Kidney epithelial cell (primary cell): ENCODE measurements at places on chromosomes 16 and 17.

DNA sequence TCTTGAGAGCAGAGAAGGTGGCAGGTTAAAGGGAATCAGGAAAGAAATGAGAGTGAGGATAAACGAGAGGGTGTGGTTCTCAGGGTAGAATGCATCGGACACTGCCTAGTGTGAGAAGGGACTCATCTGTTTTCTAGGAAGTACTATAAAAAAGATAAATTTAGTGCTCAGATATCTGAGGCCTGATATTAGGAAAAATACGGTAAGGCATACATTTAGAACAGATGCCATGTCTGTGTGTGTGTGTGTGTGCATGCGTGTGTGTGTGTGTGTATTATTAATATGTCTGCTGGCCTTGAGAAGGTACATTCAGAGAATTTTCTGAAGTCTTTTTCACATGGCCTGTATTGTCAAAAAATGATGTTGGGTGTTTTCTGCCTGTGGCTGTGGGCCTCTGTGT is 414.8 kb downstream of the MAF start:
- DNase-seq, result no peak

GRCh38 chr17:61002316-61002736 is 324.7 kb downstream of the BCAS3 start:
- no peak for DNase-seq

DNA sequence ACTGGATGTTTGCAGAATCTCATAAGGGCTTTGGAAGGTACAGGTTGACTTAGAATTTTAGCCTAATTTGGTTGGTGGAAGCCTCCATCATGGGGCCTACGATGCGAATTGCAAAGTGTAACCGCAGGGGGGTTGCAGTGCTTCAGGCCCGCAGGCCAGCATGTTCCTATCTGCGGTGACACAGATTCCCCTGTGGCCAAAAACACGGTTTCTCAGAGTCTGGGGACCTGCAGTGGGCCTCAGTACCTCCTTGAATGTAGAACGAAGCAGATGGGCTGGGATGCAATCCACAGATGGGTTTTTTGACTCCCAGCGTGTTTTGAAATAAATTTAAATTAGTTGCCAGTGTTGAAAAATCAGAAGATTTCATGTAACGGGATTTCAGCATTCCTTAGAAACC is 34.7 kb downstream of the KIAA0513 start:
- DNase-seq, result no peak

DNA sequence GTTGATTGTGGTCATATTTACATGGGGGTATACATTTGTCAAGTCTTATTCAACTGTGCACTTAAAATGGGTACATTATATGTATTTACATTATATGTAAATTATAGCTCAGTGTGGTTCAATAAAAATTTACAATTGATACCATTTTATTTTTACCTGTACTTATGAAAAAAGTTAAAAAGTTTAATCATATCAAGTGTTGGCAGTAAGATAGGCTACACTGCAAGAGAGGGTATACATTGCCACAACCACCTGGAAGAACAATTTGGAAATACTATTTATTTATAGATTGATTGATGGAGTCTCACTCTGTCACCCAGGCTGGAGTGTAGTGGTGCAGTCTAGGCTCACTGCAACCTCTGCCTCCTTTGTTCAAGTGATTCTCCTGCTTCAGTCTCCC is 453.3 kb downstream of the XYLT1 start:
- DNase-seq, result no peak

GRCh38 chr17:78573955-78574354 is 3.2 kb downstream of the DNAH17 start:
- no peak for DNase-seq

- peak; percentile 88 for DNase-seq
Measured at GRCh38 chr16:22397464-22397863, 23.0 kb upstream of the CDR2 start.

DNA sequence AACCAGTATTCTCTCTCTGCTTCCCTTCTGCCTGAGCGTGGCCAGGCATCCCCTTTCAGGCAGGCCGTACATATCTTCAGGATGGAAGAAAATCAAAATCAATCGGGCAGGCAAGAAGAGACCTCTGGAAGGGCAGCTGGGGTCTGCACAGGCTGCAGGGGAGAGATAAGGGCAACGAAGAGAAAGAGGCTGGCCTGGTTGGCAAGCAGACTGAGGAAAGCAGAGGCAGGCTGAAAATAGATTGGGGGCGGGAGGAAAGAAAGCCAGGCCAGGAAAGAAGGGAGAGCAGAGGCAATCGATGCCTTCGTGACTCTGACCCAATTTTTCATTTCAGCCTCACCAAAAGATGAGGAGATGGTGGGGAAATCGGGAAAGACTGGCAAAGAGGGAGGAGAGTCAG is 18.1 kb downstream of the PIPOX start:
- no peak for DNase-seq

GRCh38 chr17:68519911-68520310 is 7.7 kb downstream of the PRKAR1A start:
- no peak for DNase-seq

DNA sequence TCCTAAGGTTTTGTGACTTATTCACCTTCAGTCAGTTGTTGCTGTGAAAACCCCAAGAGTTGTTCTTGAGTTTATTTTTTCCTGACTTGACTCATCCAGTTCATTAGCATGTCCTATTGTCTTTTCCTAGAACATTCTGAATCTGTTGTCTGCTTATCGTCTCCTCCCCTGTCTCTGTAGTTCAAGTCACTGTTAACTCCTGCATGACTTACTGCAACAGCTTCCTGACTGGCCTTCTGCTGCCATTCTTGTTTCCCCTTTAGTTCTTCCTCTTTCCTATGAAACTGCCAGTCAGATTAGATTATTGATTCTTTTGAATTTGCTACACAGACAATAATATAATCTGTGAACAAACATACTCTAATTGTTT is 161.5 kb downstream of the FTO start:
- DNase-seq, result peak; percentile 29

DNA sequence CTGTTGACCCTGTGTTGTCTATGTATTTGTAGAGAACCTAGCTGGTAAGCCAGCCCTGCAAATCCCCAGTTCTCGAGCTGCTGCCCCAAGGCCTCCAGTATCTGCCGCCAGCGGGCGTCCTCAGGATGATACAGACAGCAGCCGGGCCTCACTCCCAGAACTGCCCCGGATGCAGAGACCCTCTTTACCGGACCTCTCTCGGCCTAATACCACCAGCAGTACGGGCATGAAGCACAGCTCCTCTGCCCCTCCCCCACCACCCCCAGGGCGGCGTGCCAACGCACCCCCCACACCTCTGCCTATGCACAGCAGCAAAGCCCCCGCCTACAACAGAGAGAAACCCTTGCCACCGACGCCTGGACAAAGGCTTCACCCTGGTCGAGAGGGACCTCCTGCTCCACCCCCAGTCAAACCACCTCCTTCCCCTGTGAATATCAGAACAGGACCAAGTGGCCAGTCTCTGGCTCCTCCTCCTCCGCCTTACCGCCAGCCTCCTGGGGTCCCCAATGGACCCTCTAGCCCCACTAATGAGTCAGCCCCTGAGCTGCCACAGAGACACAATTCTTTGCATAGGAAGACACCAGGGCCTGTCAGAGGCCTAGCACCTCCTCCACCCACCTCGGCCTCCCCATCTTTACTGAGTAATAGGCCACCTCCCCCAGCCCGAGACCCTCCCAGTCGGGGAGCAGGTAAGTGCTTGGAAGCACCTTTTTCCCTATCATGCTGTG is 23.1 kb upstream of the CDC6 start:
- no peak for DNase-seq

DNA sequence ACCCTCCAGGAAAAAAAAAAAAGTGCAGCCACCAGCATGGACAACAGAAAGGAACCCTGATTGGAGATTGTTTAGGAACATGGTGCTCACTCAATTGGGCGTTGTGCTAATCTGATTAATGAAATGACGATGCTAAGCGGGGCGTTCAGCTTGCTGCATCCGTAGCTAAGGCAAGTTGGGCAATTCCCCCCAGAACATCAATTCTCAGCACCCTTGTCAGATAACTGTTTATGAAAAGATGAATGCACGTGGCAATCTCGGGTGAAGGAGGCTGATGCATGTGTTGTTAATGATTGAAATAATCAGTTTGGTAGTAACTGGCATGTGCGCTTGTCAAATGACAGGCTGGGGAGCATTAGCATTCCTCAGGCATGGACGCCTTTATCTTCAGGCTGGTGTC is 57.0 kb downstream of the HS3ST3A1 start:
- DNase-seq, result no peak

DNA sequence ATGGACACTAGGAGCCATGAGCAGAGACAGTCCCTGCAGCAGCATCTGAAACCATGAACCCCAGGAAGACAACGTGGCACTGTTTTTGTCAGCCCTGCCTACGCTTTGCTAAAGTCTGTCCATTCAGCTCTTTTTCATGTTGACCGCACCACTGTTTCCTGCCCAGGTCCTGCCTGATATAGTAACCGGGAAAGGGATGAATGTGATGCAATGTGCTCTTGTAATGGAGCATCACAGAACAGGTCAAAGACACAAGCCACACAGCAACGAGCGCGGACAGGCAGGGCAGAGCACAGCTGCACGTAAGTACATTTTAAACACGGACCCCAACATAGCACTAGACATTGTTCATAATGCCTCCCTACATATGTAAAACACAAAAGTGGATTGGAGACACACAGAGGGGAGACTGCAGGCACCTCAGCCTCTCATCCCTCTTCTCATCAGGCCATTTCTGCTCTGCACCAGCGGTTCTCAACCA is 16.9 kb upstream of the TNFRSF13B start:
- DNase-seq, result no peak

GRCh38 chr16:57801098-57801808 is 1.0 kb downstream of the KIFC3 start:
- no peak for DNase-seq

GRCh38 chr17:79562931-79563210 is 48.0 kb downstream of the RBFOX3 start:
- no peak for DNase-seq

GRCh38 chr17:82709024-82709675 is 7.4 kb upstream of the FN3KRP start:
- DNase-seq, result no peak

- no peak for DNase-seq
Measured at GRCh38 chr17:28688481-28688880, 23.2 kb downstream of the PROCA1 start.

- no peak for DNase-seq
Measured at GRCh38 chr16:79008036-79008868, 592.3 kb downstream of the MAF start.

DNA sequence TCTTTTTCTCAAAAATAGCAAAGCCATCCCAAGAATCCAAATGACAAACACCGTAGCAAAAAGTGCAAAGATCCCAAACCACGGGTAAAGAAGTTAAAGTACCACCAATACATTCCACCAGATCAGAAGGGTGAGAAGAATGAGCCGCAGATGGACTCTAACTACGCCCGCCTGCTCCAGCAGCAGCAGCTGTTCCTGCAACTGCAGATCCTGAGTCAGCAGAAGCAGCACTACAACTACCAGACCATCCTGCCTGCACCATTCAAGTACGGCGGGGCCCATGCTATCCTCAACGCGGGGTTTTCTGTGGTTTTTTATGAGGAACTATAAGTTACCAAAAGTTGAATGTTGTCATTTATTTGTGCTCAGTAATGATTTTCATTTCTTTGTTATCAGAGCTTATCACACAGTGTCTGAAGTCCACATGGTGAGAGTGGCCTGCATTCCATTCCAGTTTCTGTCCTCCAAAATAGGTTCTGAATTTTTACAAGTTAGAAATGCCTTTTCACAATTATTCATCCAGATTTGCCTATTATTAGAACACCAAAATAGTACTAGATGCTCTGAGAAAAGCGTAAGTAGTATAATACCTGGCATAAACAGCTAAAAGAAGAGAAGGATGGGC is 169.2 kb downstream of the MRTFB start:
- no peak for DNase-seq

DNA sequence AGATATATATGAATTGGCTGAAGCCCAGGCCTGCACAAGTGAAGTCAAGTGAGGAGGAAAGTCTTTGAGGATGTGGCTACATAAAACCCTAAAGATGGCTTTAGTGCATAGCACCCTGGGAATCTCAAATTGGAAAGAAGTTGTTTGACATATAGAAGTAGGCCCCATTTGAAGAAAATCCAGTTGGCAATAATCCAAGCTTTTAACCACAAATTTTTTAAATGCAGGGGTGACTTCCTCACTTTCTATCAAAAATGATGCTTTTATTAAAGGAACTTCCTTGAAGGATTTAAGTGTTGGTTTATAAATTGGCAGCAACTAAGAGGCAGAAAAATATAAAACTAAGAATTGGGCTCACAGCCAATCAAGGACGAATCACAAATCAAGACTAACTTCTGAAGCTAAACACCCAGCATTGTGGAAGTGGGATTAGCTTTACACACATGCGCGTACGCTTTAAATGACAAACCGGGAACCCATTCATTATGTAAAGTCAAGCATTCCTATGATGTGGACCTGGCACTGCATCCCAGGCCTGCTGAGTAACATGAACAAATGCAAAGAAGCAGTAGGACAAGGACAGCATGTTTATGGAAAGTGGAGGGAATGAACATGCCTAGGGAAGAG is 63.3 kb downstream of the NOG start:
- no peak for DNase-seq

- no peak for DNase-seq
Measured at GRCh38 chr16:4911970-4912386, 25.0 kb downstream of the PPL start.

- no peak for DNase-seq
Measured at GRCh38 chr16:19400711-19401110, 17.0 kb upstream of the TMC5 start.

- DNase-seq, result no peak
Measured at GRCh38 chr17:8609910-8610309, 20.6 kb downstream of the MYH10 start.

DNA sequence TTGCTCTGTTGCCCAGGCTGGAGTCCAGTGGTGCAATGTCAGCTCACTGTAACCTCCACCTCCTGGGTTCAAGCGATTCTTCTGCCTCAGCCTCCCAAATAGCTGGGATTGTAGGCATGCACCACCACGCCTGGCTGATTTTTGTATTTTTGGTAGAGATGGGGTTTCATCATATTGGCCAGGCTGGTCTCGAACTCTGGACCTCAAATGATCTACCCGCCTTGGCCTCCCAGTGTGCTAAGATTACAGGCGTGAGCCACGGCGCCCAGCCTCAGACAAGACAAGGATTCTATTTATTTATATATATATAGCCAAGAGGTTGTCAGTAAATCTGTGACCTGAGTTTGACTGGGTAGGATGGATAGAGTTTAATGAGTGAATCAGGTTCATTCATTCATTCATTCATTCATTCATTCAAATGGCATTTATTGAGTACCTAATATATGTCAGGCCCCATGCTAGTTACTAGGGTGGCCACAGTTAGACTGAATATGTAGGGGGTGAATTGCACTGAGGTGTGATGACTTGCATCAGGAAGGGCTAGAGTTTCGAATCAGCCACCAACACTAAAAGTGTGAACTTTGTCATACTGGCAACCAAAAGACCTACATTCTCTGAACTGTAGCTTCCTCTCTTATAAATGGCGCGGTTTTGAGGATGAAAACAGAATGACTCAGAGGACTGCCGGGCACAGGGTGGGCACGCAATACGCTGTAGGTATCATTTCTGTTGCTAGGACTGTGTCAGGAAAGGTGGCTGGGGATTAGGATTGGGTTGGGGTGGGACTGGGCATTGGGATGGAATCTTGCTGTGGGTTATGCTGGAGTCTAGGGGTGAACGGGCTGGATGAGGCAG is 37.8 kb downstream of the ITGAE start:
- DNase-seq, result no peak

- no peak for DNase-seq
Measured at GRCh38 chr16:28859326-28859725, 4.3 kb upstream of the SH2B1 start.

GRCh38 chr17:31374094-31374447 is 17.4 kb upstream of the RAB11FIP4 start:
- DNase-seq, result no peak

- DNase-seq, result no peak
Measured at GRCh38 chr17:50676065-50676975, 31.4 kb downstream of the ANKRD40 start.
